CD4-positive, alpha-beta T cell treated with Interleukin-17A for 4 hours (primary cell): ENCODE measurements at places on chromosomes 2 and 18.

DNA sequence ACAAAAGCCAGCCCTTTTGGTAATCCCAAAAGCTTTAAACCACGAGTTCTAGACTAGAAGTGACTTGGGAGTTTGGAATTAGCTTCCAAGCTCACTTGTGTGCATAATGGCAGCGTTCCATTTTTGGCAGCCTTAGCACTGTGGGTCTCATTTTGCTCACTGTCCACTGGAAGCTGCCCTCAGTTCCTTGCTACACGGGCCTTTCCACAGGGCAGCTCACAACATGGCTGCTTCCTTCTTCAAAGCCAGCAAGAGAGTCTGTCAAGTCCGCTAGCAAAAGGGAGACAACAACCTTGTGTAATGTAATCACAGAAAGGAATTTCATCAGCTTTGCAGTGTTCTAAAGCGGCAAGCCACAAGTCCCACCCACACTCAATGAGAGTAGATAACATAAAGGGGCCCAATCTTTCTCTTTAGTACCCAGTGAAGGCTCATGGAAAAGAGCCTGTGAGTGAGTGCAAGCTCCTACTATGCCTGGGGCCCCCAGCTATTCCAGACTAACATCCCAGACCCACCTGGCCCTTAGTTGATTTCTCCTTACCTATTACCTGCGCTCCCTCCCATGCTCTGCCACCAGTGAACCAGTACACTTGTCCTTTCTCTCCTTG lies 239.7 kb upstream of the FBXO11 start:
- no peak for DNase-seq

- peak; percentile 11 for DNase-seq
These were observed 85.9 kb upstream of the RFX8 start for GRCh38 chr2:101560780-101561315.

DNA sequence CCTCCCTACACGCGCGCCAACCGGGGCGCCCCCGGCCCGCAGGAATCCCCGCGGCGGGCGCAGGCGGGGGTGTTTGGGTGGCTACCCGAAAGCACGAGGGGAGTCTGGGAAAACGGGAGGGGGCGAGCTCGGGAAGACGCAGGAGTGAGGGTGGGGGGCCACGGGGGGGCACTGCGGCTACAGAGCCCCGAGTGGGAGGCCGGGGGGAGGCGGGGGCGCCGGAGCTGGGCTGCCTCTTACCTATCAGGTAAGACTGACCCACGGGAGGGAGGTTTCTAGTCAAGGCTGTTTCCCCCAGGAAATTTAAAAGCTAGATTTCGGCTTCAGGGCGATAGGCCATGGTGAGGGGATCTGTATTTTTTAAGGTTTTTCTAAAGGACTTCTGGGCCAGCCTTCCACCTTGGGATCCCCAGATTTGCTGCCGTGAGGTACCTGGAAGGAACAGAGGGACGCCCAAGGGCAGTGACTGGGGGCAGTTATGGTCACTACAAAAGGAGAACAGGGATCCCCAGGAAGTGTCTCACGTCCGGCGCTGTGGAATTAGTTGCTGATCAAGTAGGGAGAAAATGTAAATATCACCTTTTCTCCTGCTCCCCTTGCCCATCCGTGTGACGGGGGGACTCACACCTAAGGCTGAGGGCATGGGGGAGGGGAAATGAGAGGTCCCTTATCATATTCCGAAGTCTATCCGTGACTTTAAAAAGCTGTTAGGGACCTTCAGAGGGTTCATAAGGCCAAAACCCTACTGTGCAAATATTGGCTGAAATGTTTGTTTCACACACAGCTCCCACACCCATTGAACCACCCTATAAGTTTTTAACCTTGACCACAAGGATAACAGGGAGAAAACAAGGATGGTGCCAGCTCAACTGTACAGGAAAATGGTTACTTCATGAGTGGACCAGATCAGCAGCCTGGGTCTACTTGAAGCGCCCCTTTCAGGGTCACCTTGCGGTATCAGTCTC lies 638 bp upstream of the IRS1 start:
- no peak for DNase-seq

DNA sequence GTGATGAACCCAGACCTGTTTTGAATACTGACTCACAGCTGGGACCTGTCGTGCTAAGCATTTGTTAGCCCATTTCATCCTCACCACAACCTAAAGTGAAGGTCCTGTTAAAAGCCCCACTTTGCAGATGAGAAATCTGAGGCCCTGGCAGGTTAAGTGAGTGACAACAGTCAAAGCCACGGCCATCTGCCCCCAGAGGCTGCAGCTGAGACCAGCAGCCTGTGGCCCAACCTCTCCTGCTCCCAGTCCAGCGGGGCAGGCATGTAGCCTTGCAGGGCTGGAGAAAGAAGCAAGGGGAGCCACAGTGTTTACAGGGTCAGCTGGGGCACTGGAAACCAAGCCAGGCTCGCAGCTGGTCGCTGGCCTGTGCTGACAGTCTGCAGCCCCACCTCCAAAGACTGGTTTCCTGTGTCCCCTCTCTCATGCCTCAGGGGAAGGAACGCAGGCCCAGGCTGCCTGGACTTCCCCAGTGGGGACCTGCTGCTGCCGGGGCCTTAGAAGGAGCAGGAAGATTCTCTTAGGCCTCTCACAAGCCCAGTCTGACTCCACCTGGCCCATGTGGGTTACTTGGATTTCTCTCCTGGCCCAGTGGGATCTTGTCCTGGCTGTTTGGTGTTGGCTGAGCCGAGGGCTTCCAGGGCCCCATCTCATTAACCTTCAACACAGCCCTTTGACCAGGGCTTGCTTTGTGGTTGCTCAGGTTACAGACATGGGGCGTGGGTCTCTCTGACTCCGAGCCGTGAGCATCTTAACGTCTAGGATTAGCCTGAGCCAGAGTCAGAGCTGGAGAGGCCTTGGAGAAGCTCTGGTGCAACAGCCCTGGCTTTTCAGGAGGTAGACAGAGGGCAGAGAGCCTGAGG lies 1.7 kb downstream of the INPP5D start:
- DNase-seq: peak; percentile 63

DNA sequence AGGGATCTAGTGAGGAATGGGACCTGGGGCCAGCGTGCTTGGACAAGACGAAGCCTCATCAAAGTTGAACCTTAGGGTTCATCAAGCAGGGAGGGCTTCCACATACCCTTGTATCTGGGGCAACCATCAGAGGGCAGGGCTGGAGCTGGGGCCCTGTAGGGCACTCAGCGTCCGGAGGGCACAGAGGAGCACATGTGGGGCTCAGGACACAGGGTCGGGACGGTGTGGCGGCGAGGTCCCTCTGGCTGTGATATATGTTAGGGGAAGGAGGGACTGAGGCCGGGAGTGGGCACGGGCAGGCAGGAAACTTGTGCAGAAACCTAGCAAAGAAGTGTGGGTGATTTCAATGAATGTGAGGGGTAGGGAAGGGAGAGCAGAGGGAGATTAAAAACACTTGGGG lies 244.0 kb downstream of the AGAP1 start:
- DNase-seq: no peak

DNA sequence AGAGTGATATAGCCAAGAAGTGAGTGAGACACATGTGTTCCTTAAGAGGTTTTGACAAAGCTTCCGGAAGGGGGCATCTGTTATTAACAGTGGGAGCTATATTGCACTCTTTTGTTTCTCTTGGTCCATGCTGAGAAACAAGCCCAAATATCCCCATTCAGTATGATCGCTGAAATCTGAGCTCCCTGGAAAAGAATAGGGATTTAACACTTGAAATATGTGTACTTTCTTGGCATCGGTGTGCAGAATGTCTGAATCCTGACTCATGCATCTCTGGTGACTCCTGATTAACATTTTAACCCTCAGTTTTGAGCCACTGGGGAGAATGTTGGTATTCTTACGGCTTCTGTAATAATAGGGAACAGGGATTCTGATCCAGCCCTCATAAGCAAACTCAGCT lies 448.1 kb downstream of the TSN start:
- no peak for DNase-seq

DNA sequence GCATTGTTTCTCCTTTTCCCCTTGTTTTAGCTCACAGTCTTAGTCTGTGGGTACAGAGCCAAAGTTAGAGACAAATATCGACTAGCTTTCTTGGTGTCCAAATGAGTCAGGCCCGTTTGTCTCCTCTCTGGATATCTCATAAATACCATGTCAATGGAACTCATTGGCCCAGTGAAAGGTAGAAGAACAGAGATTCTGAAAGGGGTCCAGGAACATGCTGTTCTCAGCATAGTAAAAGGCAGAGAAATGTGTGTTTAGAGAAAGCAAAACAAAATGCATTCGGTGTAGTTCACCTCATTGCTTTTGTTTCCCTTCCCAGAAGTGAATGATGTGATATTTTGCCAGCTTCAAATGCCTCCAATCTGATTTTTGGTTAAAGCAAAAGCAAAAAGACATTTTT lies 238.6 kb upstream of the SLC8A1 start:
- no peak for DNase-seq

DNA sequence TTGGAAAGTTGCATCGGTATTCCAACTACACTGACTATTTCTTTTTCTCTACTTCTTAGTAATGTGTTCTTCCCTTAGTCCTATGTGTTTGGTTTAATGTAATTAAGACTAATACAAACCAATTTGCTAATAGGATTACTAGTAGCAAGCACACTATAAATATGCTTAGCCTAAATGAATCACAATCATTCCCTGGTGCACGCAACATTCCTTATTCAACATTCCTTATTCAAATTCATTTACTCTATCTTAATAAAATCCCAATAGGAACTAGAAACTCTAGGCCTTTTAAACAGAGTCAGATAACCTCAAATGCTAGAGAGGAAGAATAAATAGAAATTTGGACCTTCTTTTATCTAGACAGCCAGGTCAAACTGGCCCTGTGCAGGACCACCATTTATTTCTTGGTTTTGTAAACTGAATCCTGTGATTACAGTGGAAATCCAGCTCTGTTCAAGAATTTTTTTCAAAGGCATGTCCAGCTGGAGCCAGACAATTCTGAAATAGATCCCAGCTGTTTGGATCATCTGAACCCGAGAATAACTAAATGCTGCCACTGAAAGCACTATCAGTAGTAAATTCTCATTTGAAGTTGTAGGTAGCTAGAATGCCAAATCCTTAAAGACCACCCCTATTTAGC lies 103.1 kb downstream of the PPP1R1C start:
- DNase-seq: no peak

GRCh38 chr2:127585270-127585807 lies 49.9 kb downstream of the MYO7B start:
- DNase-seq: no peak
